Thoracic aorta (tissue), 2 donors: ENCODE measurements at places on chromosomes 16 and 17.

DNA sequence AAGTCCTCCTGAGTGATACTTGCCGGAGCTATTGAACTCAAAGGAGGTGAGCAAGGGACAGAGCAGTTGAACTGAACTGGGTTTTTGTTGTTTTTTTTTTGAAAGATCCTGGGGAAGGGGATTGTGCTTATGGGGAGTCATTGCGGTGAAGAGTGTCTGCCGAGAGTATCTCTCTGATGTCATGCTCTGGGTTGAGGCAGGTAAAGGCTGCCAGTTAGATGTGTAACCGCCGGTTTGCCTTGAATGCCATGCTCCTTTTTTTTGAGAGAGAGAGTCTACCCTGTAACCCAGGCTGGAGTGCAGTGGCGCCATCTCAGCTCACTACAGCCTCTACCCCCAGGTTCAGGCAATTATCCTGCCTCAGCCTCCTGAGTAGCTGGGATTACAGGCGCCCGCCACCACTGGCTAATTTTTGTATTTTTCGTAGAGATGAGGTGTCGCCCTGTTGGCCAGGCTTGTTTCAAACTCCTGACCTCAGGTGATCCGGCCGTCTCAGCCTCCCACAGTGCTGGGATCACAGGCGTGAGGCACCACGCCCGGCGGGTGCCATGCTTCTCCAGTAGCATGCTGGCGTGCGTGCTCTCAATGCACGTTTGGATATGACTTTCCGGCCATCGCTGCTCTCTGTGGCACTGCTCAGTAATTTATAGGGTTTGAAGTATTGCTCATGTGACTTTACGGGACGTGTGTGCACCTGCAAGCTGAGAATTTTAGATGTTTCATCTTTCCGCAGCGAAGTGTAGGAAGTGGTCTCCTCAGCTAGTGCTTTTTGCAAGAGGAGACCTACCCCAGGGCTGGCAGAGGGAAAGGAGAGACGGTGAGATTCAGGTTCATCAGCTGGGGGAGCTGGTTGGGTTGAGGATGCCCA lies 8.5 kb downstream of the ZC3H18 start:
- H3K36me3 ChIP-seq: peaks cover 37% of the 10 kb centered on the region
- H3K4me3 ChIP-seq: no peak overlapping the region
- no peak for DNase-seq
- no peak overlapping the region for H3K27ac ChIP-seq

DNA sequence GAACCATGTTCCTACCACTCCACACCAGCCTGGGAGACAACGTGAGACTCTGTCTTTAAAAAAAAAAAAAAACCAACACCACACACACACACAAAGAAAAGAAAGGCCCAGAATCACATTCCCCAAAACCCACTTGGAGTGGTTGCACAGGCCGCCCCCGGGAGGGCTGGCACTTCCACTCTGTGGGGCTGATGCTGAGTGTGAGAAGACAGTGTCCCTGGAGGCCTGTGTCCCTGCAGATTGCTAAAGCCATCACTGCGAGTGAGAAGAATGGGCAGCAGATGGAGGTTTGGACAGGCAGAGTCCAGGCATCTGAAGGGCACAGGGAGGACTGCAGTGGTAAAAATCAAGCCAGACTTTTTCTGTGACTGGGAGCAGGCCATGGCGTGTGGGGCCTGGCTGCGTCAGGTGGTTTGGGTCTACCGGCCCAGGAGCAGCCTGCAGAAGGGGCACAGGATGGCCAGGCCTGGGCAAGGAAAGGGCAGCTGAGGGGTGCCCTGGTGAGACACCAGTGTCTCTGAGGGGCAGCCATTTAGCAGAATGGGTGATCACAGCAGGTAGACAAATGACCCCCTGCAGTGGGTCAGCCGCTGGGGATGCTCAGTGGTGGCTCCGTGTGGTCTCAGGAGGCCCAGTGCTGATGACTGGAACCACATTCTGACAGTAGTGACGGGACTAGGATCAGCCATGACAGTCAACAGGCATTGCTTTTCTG lies 13.1 kb downstream of the CTRB2 start:
- no peaks in the 10 kb centered on the region for H3K4me1 ChIP-seq
- H3K27me3 ChIP-seq: no peaks in the 10 kb centered on the region
- H3K27ac ChIP-seq: no peak overlapping the region

DNA sequence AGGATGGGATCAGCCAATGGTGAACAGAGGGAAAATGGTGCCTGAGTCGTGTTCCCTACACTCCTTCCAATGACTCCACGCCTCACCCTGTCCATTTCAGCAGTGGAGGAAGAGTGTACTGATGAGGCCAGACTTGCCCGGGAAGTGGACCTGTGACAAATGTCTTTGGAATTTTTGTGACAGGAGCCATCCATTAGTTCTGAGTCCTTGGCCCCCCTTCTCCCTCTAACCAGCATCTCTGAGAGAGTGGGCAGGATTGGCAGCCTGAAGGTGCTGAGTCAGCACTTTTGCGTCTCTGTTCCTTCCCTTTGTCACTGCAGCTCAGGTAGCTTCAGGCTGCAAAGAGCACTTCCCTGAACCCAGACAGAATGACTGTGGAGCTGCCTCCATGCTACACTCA lies 30.8 kb downstream of the BEAN1 start:
- DNase-seq: no peak
- no peak overlapping the region for H3K27ac ChIP-seq
- H3K4me1 ChIP-seq: no peaks in the 10 kb centered on the region
- H3K36me3 ChIP-seq: no peaks in the 10 kb centered on the region
- no peaks in the 10 kb centered on the region for H3K27me3 ChIP-seq

DNA sequence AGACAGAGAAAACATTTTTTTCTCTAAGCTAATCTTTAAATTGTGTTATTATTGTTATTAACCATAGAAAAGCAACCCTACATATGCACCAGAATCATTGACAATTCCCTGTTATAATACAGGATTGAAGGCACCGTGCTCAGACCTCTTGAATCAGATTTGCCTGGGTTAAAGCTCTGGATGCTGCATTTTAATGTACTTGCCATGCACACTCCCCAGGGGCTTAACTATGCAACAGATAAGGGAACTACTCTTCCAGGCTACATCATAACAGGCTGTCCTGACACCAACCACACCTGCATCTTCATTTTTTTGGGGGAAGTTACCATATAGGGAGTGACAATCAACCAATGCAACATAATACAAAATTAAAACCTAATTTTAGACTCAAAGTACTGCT lies 1187.6 kb upstream of the CDH8 start:
- no peak overlapping the region for H3K4me3 ChIP-seq
- H3K27ac ChIP-seq: no peak overlapping the region
- DNase-seq: no peak
- H3K27me3 ChIP-seq: no peaks in the 10 kb centered on the region

- H3K27ac ChIP-seq: no peak overlapping the region
- H3K4me3 ChIP-seq: no peak overlapping the region
- no peaks in the 10 kb centered on the region for H3K27me3 ChIP-seq
- no peaks in the 10 kb centered on the region for H3K4me1 ChIP-seq
- DNase-seq: no peak
- H3K36me3 ChIP-seq: no peaks in the 10 kb centered on the region
These were observed 11.7 kb downstream of the CFAP52 start for GRCh38 chr17:9587969-9588656.

- no peaks in the 10 kb centered on the region for H3K27me3 ChIP-seq
- peaks cover 38% of the 10 kb centered on the region for H3K36me3 ChIP-seq
- no peak overlapping the region for H3K4me3 ChIP-seq
- no peak for DNase-seq
- peaks cover 17% of the 10 kb centered on the region for H3K4me1 ChIP-seq
These were observed 9.8 kb upstream of the SOST start for GRCh38 chr17:43768382-43768781.

DNA sequence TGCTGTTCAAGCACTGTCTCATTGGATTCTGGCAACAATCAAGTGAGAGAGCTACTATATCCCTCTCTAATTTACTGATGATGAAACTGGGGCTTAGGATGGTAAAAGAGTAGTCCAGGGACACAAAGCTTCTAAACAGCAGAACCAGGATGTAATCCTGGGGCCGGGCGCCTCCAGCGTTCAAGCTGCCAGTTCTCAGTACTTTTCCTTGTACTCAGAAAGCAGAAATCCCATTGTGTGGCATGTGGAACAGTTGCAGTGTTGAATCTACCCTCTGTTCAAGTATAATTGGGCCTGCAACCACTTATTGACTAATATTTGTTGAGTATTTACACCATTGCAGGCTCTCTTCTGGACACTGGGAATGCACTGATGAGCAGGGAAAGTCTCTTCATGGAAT lies 14.5 kb upstream of the CDH13 start:
- H3K4me1 ChIP-seq: no peaks in the 10 kb centered on the region
- no peaks in the 10 kb centered on the region for H3K36me3 ChIP-seq
- no peak overlapping the region for H3K27ac ChIP-seq
- H3K27me3 ChIP-seq: no peaks in the 10 kb centered on the region

- no peaks in the 10 kb centered on the region for H3K4me1 ChIP-seq
- no peaks in the 10 kb centered on the region for H3K36me3 ChIP-seq
- DNase-seq: no peak
- no peak overlapping the region for H3K27ac ChIP-seq
- no peak overlapping the region for H3K4me3 ChIP-seq
- H3K27me3 ChIP-seq: no peaks in the 10 kb centered on the region
These were observed 142.0 kb upstream of the CDH11 start for GRCh38 chr16:65263896-65264295.

GRCh38 chr16:79601092-79601930 lies 774 bp upstream of the MAF start:
- H3K4me1 ChIP-seq: no peaks in the 10 kb centered on the region
- peak overlapping the region; percentile 90 for H3K4me3 ChIP-seq
- peak overlapping the region; percentile 87 for H3K27ac ChIP-seq
- no peaks in the 10 kb centered on the region for H3K27me3 ChIP-seq
- no peak for DNase-seq

DNA sequence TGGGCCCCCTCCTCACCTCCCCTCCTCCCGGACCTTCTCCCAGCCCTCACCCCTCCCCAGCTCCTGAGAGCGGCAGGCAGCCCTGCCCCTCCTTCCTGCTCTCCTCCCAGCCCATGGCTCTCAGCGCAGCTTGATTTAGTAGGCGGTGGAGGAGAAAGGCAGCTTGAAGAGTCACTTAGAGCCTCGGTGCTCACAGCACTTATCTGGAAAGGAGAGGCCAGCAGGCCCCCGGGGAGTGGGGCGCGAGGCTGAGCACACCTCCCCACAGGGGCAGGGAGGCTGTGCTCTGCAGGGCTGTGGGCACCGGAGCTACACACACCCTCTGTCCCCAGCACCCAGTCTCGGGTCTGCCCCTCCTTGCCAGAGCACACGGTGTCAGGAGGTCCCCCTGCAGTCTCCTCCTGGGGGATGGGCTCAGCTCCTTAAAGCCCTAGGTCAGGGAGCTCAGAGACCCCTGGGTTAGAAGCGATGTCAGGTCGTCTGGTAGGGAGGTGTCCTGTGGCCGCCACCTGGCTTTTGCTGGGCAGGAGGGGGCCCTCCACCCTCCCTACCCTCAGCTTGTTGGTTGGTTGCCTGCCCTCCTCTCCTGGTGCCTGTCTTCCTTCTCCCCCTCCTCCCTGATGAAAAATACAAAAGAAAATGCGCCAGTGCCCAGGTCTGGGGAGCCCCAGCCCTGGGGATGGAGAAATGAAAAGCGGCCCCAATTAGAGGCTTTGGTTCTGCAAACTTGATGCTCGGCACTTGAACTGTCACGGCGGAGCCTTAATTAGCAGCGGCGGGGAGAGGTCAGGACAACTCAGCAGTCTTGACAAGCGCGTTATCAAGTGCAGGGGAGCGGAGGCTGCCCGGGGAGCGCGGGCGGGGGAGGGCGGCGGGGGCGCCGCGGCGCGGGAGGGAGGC lies 151.1 kb upstream of the GSE1 start:
- no peak for DNase-seq
- peak overlapping the region; percentile 62 for H3K4me3 ChIP-seq
- H3K36me3 ChIP-seq: no peaks in the 10 kb centered on the region
- H3K27ac ChIP-seq: no peak overlapping the region
- peaks cover 18% of the 10 kb centered on the region for H3K4me1 ChIP-seq

DNA sequence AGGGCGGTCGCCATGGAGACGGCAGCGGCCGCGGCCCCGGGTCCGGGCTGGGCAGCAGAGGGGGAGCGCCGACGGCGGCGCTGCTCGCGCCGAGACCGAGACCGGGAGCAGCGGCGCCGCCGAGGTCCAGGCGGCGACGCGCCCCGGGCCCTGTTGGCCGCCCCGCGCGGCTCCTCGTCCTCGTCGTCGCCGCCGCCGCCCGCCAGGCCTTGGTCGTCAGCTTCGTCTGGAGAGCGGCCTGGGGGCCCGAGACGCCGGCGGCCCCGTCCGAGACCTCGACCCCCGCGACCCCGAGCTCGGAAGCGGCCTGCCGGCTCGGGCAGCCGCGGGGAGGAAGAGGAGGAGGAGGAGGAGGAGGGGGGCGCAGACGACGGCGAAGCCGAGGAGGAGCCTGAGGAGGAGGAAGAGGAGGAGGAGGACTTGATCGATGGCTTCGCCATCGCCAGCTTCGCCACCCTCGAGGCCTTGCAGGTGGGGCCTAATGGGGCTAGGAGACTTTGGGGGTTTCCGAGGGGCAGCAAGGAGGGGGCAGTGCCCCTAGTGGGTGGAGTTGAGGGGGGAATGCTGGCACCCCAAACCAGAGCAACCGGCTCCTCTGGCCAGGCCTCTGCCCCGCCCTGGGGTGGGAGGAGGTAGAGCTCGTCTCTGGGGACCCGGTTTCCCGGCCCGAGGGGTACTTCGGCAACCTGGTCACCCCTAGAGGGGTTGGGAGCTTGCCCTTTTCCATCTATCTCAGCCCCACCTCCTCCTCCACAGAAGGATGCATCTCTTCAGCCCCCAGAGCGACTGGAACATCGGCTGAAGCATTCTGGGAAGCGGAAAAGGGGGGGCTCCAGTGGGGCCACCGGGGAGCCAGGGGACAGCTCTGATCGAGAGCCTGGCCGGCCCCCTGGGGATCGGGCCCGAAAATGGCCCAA lies 1.5 kb downstream of the FBRS start:
- no peaks in the 10 kb centered on the region for H3K27me3 ChIP-seq
- peaks cover 44% of the 10 kb centered on the region for H3K36me3 ChIP-seq
- H3K4me3 ChIP-seq: peak overlapping the region; percentile 98
- no peak for DNase-seq
- peak overlapping the region; percentile 98 for H3K27ac ChIP-seq
- H3K4me1 ChIP-seq: peaks cover 48% of the 10 kb centered on the region

GRCh38 chr17:80034791-80035686 lies 633 bp downstream of the TBC1D16 start:
- H3K4me3 ChIP-seq: peak overlapping the region; percentile 69
- no peaks in the 10 kb centered on the region for H3K36me3 ChIP-seq
- no peaks in the 10 kb centered on the region for H3K27me3 ChIP-seq
- no peak for DNase-seq
- peak overlapping the region; percentile 54 for H3K27ac ChIP-seq

DNA sequence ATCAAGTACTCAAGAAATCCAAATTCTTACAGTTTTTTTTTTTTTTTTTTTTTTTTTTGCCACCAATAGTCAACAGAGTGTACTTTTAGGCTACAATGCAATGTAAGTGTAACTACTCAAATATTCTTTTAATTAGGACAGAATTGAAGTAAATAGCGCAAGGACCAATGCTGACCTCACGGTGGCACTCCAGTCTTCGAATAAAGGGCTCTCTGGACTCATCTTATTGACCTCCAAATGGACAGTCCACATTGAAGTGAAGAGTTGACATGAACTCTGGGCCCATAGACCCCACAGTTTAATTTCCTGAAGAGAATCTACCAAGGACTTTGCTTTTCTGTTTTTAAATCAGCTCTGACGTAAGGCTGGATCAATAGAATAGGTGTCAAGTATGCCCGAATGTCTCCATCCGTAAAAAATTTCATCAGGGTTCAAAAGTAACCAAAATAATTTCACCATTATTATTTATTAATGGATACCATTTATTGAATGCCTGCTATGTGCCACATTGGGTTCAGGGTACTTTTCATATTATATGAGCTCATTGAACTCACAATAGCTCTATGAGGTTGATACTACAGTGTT lies 7.3 kb upstream of the DDX52 start:
- no peak overlapping the region for H3K27ac ChIP-seq
- DNase-seq: no peak
- H3K27me3 ChIP-seq: no peaks in the 10 kb centered on the region
- no peaks in the 10 kb centered on the region for H3K36me3 ChIP-seq
- no peak overlapping the region for H3K4me3 ChIP-seq
